Mesenteric fat pad (tissue), 1 donor: ENCODE measurements at places on chromosomes 16 and 17. TPM values are rescaled to one million over a fixed set of nuclear protein-coding genes. Genes with fewer than 3 reads are reported as not detected.

Gene ALDH3A1
- total RNA-seq: 1.3 TPM

Gene EVPL
- total RNA-seq: 0.16 TPM

GRCh38 chr17:67821871-67822367, 3.4 kb upstream of the BPTF start:
- no peak for DNase-seq

- DNase-seq: peak; percentile 41
Observed at GRCh38 chr17:35895636-35896587, 15.8 kb upstream of the CCL5 start.

- no peak for DNase-seq
Observed at GRCh38 chr16:50688083-50688482, 5.3 kb upstream of the NOD2 start.

DNA sequence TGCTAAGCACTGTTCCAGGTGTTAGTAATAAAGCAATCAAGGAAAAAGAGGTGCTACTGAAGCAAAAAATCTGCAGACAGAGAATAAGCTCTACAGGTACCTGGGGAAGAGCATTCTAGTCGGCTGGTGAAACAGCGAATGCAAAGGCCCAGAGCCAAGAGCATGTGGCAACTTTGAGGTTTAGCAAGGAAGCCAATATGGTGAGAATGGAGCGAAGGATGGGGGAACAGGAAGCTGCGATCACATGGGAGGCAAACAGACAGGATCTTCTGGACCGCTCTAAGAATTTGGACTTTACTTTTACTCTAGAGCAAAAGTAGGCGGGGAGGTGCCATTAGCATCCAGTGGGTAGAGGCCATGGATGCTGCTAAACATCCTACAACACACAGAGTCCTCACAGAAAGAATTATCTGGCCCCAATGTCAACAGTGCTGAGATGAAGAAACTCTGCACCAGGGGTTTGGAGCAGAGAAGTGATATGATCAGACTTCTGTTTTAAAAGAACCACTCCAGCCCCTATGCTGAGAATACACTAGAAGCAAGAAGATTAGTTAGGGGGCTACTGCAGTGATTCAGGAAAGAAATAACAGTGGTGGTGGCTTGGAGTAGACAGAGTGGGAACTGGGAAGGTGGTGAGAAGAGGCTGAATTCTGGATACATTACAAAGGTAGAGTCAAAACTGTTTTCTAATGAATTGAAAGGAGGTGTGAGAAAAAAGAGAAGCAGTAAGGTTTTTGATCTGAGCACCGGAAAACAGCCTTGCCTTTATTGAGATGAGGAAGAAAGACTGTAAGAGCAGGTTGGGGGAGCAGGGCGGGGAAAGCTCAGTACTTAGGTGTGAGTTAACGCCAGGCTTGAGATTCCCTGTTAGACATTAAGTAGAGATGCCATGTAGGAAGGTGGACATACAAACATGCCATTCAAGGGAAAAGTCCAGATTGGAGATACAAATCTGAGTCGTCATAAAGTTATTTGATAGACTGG, 11.0 kb downstream of the EFTUD2 start:
- no peak for DNase-seq

GRCh38 chr17:18161207-18162145, 22.2 kb upstream of the ALKBH5 start:
- DNase-seq: no peak
